ENCODE measurements at places on chromosomes 3 and 15. TPM values are rescaled to one million over a fixed set of nuclear protein-coding genes. Genes with fewer than 3 reads are reported as not detected.

CPN2 gene
- 0.36 TPM for polyA plus RNA-seq

RBP2 gene
- polyA plus RNA-seq = not detected

NDUFAF3 gene
- polyA plus RNA-seq = 544 TPM

C15orf62 gene
- not detected for polyA plus RNA-seq

DNASE1L3 gene
- 8.2 TPM for polyA plus RNA-seq

Data from testis (tissue), 5 donors.